ENCODE measurements at places on chromosomes 2 and 18.
A peak's percentile ranks its signal among the peaks of the same experiment; 100 is the strongest.

DNA sequence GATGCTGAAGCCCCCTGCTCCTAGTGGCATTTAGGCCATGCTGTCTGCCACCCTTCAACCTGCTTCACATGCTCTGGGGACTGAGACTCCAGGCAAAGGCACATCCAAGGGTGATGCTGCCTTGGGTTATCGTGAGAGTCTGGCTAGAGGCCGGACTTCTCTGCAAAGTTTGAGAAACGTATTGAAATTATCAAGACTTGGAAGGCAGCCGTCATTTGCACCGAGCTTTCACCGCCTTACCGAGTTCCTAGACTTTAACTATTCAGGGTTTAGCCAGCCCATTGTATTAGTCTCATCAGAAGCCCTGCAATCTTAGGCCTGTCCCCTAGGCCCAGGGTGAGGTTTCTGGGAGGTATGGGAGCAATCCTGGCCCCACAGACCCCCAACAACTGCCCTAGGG, 34.0 kb downstream of the RDH14 start:
- no peak for DNase-seq

DNA sequence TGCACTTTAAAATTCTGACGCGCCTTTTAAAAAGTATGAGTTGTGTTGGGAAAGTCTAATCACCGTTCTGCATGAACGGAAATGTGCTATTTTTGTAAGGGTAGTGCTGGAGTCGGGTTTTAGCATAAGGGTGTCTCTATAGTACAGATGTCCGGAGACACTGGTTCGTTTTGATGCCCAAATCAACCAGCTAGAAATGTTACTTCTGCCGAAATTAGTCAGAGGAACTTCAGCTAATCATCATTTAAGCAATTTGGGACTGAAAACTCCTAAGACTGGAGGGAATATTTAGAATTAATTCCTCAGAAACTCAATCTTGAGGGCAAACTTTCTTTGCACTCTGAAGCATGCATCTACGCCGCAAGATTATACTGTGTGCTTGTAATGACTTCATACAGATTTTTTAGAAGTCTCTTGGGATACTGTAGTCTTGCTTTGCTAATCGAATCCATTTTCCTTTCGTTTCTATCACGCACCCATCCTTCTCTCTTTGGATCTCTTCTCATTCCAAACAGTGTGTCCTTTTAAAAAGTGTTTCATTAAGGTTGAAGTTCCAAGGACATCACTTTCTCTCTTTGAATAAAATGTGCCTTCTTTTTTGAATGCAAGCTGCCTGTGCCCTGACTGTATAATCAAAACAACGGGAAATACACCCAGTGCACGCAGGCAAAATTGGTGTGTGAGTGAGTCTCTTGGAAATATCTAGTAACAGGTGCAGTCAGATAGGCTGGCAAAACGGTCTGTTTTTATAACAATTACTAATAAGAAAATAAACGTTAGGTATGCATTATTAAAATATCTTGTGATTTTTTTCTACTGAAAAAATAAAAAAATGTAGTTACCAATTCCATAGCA, 270.9 kb upstream of the TCF4 start:
- DNase-seq, result no peak

- peak; percentile 21 for DNase-seq
Observed at GRCh38 chr2:28613633-28614501, 118.0 kb downstream of the PLB1 start.

DNA sequence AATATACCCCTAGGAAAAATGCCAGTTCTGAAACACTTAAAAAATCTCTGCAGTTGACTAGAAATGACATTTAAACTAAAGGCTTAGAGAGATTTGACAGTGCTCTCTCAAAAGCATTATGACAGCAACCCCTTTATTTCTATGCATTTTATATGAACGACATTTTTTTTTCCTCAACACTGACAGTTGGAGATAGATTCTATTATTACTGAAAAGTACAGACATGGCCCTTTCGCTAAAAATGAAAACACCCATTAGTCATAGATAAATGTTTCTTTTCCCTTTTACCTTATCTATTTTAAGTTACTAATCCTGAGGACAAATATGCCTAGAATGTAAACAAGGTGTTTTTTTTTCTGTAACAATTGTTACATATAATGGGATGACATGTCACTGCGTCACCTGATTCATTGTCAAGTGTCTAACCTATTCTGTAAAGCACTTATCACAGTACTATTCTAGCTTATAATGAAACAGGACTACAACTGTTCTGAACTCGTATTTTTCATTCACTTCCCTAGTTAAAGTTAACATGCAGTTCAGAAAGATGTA, 1169.6 kb upstream of the CRIM1 start:
- no peak for DNase-seq

DNA sequence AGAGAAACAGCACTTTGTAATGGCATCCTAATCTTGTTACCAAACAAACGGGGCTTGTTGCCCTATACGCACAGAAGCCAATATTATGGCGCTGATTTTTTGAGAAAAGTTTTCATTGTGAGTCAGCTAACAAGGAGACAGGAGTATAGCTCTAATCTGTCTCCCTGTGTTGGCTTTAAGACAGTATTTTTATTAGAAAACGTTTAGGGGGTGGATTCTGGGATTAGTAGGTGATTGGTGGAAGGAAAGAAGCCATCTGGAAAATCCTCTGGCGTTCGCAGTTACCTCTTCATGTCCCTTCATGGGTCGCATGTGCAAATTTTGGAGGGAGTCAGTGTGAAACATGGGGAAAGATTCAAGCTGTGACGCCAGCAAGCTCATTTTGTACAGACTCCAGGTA, 698 bp upstream of the TMEM237 start:
- DNase-seq, result no peak

- no peak for DNase-seq
Observed at GRCh38 chr2:220434385-220434784, 807.0 kb downstream of the SLC4A3 start.

DNA sequence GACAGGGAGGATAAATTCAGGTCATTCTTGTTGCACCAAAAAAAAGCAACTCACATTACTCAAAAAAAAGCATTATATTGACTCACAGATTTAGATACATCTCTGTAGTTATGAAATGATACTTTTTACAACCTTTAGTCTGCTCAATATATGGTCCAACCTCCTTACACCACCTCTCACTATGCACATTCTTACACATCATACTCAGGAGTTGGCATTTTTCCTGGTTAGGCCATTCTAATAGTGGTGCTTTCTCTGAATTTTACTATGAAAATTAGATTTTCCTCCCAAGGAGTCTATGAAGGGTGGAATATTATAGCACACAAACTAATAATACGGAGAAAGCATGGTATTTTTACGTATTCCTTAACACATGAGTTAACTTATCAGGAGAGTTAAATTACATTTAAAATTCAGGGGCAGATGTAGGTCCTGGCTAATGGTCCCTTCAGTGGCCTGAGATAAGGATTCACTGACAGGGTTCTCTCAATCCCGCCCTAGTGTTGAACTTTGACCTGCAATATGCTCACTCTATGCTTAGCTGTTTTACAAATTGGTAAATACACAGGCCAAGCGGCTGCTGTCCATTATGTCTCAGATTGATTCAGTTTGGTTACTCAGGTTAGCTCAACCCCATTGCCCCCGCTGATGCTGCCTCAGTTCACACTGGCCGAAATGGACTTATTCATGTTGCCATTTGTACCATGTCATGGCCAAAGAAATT, 153.6 kb downstream of the NCKAP5 start:
- DNase-seq, result no peak

DNA sequence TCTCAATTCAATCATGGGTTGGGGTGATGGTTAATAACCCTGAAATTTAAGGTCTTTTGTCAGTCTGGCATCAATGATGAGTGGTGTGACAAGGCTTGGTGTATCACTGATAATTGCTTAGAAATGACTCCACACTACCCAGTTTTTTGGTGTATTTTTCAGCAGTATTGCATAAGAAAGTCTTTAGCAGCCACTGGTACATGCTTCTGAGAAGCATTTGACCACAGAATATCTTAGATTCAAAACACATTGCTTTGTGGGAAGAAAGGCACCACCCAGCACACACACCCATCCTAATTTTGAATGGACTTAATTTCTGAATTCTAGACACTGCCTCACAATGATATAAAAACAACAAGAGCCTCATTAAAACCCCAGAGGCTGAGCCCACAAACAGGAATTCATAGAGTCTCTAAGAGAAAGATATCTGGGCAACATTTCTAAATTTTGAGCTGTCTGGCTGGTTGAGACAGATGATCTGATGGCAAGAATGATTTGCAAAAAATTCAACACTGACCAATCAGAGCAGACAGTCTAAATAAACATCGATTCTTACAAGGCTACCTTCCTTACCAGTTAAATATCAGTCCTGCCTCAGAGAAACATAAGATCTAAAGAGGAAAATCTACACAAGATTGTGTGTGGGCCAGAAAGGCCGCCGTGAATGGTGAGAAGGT, 114.7 kb upstream of the CYP1B1 start:
- no peak for DNase-seq

GRCh38 chr2:182715121-182715891, 751 bp upstream of the DNAJC10 start:
- no peak for DNase-seq

DNA sequence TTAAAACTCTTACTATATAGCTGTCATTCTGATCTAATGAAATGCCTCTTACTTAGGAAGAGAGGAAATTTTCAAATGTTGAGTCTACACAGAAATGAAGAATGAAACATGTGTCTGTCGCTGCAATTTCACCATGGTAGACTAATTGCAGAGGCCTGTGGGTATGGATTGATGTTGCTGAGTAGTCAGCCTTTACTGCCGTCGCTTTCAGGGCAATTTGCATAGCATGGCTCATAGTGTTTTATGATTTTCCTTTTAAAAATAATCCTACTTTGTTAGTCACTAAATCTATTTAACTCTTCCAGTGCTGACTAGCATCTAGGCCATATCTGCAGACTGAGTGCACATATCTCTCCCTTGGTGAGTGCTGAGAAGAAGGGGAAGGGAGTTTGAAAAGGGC, 819.2 kb downstream of the SATB2 start:
- no peak for DNase-seq

DNA sequence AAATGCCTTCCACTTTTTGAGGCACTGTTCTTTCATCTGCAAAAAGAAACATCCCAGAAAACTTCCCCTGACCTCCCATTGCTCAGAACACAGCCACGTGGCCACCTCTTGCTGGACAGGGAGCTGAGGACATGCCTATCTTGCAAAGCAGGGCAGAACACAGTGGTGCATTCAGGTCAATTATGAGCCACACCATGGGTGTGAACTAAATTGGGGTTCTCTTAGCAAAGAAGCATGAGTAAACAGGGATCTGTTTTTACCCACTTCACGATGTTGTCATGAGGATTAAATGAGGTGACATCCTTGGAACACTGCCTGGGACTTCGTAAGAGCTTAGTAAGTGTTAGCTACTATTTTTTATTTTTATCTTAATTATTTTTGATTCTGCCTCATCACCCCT, 25.1 kb downstream of the BMP10 start:
- DNase-seq, result no peak

DNA sequence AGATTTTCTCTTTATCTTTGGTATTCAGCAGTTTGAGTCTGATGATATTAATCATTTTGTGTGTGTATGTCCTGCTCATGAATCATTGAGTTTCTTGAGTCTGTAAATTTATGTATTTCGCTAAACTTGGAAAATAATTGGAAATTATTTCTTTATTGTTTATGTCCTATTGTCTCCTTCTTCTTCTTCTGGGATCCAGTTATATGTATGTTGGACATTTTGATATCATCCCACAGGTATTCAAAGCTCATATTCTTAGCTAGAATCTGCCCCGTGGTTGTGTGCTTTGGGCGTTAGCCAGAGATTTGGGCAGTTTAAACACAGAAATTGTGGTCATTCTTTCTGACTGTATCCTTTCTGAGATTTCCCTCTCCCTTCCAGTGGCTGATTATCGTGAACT, 243.0 kb upstream of the SPRED2 start:
- no peak for DNase-seq

- DNase-seq, result no peak
Observed at GRCh38 chr2:159859583-159859982, 61.6 kb upstream of the CD302 start.

GRCh38 chr2:28926847-28927246, 32.4 kb downstream of the WDR43 start:
- no peak for DNase-seq

GRCh38 chr2:240137596-240138253, 1.6 kb upstream of the COPS9 start:
- DNase-seq, result no peak
